Activated T-helper 1 cell treated with anti-CD3 and anti-CD28 coated beads, Interleukin-12 subunit alpha, Interleukin-12 subunit beta, Interleukin-2, Interleukin-4 antibody, amounts not matched to agents 30 ng/mL and 10 ng/mL and 1 ng/mL, durations not matched to agents 14 hours and 24 hours and 36 hours (primary cell): ENCODE measurements at places on chromosomes 3 and 15. TPM values are rescaled to one million over a fixed set of nuclear protein-coding genes. Genes with fewer than 3 reads are reported as not detected.

DNA sequence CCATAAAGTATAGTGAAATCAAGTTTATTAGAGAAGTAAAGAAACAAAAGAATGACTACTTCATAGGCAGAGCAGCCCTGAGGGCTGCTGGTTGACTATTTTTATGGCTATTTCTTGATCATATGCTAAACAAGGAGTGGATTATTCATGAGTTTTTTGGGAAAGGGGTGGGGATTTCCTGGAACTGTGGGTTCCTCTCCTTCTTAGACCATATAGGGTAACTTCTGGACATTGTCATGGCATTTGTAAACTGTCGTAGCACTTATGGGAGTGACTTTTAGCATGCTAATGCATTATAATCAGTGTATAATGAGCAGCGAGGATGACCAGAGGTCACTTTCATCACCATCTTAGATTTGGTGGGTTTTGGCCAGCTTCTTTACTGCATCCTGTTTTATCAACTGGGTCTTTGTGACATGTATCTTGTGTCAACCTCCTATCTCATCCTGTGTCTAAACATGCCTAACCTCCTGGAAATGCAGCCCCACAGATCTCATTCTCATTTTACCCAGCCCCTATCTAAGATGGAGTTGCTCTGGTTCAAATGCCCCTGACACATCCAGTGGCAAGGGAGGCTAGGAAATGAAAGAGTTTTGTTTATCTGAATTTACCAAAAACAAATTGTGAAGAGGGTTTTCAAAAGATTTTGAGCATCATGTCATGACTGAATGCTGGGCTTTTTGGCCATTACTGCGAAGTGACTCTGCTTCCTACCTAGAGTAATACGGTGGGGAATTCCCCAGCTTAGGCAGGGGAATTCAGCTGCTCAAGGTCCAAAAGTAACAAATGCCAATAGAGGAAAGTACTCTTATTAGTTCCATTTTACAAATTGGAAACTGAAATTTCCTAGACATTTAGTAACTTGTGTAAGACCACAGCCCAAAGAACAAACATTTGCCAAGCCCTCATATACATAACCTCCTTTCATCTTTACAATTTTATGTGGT, 6.2 kb upstream of the SPSB4 start:
- peaks cover 4% of the 10 kb centered on the region for H3K4me1 ChIP-seq
- H3K27me3 ChIP-seq, result peaks cover 25% of the 10 kb centered on the region
- no peak for DNase-seq
- H3K36me3 ChIP-seq, result no peaks in the 10 kb centered on the region
- H3K4me3 ChIP-seq, result no peak overlapping the region

DNA sequence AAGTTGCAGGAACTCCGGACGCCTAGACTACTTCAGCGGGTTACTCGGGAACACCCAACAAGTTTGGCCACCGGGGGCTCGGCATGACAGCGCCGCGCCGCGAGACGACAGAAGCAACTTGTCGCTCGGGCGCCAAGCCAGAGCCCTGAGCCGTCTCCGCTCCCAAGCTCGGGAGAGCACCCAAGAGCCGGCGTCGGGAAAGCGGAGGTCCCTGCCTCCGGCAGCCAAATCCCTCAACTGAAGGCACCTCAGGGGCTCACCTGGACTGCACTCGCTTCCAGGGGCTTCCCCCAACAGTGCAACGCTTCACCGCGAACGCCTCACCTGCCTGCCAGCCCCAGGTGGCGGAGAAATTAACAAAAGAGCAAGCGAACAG, 640 bp downstream of the MB21D2 start:
- H3K4me1 ChIP-seq, result peaks cover 49% of the 10 kb centered on the region
- peak; percentile 22 for DNase-seq
- H3K36me3 ChIP-seq, result peaks cover 16% of the 10 kb centered on the region
- H3K27me3 ChIP-seq, result peaks cover 17% of the 10 kb centered on the region
- peak overlapping the region; percentile 95 for H3K4me3 ChIP-seq
- peak overlapping the region; percentile 91 for H3K27ac ChIP-seq

DNA sequence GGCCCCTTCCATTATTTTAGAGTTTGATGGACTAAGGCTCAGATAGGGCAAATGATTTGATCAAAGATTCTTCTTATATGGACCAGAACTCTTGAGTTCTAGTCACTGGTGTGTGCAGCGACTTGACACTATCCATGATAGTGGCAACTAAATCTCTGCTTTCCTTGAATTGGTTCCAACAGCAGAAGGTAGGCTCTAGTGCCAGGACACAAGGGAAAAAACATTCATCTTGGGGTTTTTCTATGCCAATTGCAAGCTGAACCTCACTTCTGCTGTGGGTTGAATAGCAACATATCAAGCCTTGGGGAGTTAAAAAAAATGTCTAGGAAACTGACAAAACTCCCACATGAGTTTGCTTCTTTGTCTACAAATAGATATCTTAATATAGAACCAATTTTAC, 35.1 kb downstream of the CTXND1 start:
- DNase-seq, result no peak
- no peaks in the 10 kb centered on the region for H3K36me3 ChIP-seq
- no peak overlapping the region for H3K4me3 ChIP-seq
- H3K27ac ChIP-seq, result no peak overlapping the region

DNA sequence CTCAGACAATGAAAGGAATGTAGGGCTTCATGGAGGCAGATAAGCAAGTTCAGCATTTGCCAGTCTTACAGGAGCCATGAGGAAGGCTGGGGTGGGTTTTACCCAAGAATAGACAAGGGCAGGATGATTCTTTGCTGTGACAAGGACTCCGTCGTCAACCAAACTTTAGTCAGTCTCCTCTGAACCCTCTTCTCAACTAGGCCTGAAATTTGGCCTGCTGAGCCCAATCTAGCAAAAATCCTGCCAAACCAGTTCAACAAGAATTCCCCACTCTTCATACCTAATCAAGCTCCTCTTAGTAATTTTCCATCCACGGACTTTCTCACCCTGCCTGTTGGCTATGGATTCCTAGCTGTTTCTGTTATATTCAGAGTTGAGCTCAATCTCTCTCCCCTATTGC, 280.5 kb downstream of the TBL1XR1 start:
- H3K4me3 ChIP-seq, result no peak overlapping the region
- no peaks in the 10 kb centered on the region for H3K27me3 ChIP-seq
- DNase-seq, result no peak

DNA sequence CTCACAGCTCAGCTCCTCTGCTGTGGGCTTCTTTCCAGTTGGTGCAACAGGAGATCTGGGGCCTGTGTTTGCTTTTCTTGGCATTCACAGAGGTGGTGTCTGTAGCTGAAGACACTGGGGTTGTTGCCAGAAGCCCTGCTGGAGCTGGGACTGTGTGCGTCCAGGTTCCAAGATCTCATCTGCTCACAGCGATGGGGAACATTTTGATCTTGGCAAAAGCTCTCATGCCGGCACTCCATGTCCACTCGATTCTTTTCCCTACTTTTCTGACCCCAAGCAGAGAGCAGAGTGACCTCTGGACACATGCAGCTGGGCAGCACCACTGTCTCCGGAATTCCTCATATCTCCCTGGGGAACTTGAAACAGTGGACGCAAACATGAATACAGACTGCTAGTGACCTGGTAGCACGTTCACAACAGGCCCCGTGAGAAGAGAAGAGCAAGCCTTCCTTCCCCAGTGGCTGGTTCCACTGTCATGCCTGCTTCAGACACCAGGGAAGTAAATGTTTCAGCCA, 36.1 kb upstream of the MECOM start:
- no peak overlapping the region for H3K4me3 ChIP-seq
- no peak for DNase-seq
- no peak overlapping the region for H3K27ac ChIP-seq
- peaks cover 7% of the 10 kb centered on the region for H3K27me3 ChIP-seq

DNA sequence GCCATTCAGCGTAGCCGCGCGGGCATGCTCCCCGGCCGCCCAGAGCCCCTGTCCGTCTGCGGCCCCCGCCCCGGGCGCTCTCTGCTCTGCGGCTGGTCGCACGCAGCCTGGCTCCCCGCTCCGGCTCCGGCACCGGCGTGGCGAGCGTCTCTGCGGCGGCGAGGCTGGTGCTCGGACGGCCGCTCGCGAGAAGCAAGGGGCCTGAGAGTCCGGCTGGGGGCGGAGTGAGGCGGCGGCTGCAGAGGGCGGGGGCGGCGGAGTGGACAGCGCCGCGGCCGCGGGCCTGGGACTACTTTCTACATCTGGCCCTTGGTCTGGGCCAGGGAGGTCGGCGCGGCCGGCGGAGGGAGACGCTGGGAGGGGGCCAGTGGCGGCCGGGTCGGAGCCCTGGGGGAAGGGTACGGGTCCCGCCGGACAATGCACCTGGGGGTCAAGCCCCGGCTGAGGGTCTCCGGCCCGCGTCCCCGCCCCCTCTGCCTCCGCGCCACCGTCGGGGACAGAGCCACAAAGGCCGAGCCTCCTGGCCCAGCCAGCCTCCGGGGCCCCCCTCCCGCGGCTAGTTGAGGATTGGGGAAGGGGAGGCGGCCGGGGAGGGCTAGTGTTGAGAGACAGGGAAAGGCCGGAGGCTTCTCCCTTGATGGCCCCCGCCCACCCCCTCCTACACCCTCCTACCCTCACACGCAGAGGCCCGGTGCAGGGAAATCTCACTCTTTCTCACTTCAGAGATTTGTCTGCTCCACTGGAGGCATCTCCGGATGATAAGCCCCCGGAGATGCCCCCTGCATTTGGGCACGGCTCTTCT, at the start of gene PRTG:
TSS of gene PRTG (minus strand) at position 226 of the 802 bp plus-strand sequence. CDS start at position 5, 221 bp downstream.
- no peaks in the 10 kb centered on the region for H3K36me3 ChIP-seq
- peaks cover 4% of the 10 kb centered on the region for H3K4me1 ChIP-seq
- peaks cover 25% of the 10 kb centered on the region for H3K27me3 ChIP-seq
- no peak for DNase-seq

DNA sequence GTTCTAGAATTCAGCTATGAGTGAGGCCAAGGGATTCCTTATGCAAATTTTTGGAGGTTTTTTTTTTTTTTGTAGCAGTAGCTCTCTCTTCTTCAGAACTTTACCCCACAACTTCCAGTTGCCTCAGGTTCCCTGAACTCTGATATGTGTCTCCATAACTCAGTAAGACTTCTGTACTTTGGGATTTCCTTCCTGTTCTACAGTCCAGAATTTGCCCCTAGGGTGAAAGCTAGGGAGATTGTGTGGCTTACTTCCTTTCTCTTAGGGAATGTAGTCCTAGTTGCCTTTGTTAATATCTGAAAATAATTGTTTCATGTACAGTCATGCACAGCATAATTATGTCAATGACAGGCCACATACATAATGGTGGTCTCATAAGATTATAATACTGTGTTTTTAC, 30.8 kb downstream of the LRRC28 start:
- H3K27ac ChIP-seq, result peak overlapping the region; percentile 63
- DNase-seq, result no peak
- H3K36me3 ChIP-seq, result peaks cover 17% of the 10 kb centered on the region
- peaks cover 68% of the 10 kb centered on the region for H3K4me1 ChIP-seq
- H3K4me3 ChIP-seq, result no peak overlapping the region

DNA sequence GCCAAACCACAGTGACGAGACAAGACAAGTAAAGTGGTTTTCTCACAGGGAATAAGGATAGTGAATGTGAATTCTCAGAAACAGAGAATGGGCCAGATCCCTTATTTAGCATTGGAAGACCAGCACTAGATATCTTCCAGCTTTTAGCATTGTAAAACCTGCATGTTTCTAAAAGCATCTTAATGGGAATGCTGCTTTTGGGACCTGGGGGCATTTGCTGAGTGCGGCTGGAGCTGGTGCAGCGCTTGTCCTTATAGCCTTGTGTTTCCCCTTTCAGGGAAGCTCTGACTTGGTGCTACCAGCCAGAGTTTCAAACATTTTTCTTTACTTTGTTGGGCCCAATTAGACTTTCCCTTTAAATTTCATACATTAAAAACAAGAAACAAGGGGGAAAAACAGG, 52.9 kb downstream of the CLSTN2 start:
- H3K27ac ChIP-seq, result no peak overlapping the region
- no peaks in the 10 kb centered on the region for H3K36me3 ChIP-seq
- no peak for DNase-seq
- H3K27me3 ChIP-seq, result peaks cover 2% of the 10 kb centered on the region
- no peak overlapping the region for H3K4me3 ChIP-seq
- H3K4me1 ChIP-seq, result no peaks in the 10 kb centered on the region

GRCh38 chr3:66066963-66067617, 28.4 kb upstream of the MAGI1 start:
- H3K4me3 ChIP-seq, result no peak overlapping the region
- no peak for DNase-seq
- no peaks in the 10 kb centered on the region for H3K4me1 ChIP-seq
- H3K36me3 ChIP-seq, result no peaks in the 10 kb centered on the region

DNA sequence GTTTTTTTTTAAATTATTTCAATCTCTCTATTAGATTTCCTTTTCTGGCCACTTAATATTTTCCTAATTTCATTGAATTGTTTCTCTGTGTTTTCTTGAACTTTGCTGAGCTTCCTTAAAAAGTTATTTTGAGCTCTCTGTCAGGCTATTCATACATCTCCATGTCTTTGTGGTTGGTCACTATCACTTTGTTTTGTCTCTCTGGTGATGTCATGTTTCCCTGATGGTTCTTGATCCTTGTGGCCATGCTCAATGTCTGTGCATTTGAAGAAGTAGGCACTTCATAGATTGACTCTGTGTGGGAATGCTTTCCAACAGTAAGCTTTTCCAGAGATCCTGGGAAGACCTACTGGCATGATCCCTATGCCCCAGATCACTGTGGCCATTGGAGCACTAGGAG, 18.6 kb downstream of the CD200R1 start:
- H3K27me3 ChIP-seq, result no peaks in the 10 kb centered on the region
- DNase-seq, result no peak
- peaks cover 32% of the 10 kb centered on the region for H3K4me1 ChIP-seq
- peaks cover 12% of the 10 kb centered on the region for H3K36me3 ChIP-seq
- H3K4me3 ChIP-seq, result no peak overlapping the region

- H3K4me3 ChIP-seq, result no peak overlapping the region
- H3K27me3 ChIP-seq, result no peaks in the 10 kb centered on the region
- H3K36me3 ChIP-seq, result peaks cover 10% of the 10 kb centered on the region
- peaks cover 71% of the 10 kb centered on the region for H3K4me1 ChIP-seq
- H3K27ac ChIP-seq, result no peak overlapping the region
Observed at GRCh38 chr3:31220431-31220830, 312.3 kb upstream of the STT3B start.

DNA sequence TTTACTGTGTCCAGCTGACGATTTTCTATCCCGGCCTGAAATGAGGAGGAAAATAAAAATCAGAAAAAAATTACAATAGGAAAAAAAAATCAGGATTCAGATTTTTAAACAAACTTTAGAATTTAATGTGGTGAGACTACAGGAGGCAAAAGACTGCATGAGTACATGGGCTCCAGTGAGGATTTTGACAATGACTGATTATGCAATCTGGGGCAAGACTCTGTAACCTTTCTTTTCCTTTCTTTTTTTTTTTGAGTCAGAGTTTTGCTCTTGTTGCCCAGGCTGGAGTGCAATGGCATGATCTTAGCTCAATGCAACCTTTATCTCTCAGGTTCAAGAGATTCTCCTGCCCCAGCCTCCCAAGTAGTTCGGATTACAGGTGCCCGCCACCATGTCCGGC, 29.9 kb downstream of the SPG11 start:
- no peaks in the 10 kb centered on the region for H3K27me3 ChIP-seq
- peak overlapping the region; percentile 74 for H3K4me3 ChIP-seq
- peak overlapping the region; percentile 96 for H3K27ac ChIP-seq
- peaks cover 20% of the 10 kb centered on the region for H3K4me1 ChIP-seq

CHRFAM7A gene
- total RNA-seq, result not detected in 2 replicates

MELTF gene
- 3.9 and 6.4 TPM in 2 replicates for total RNA-seq
